ENCODE measurements at places on chromosomes 1 and 21.
A peak's percentile ranks its signal among the peaks of the same experiment; 100 is the strongest.

GRCh38 chr1:44572572-44572879 is 101.8 kb downstream of the TMEM53 start:
- no peak for DNase-seq

DNA sequence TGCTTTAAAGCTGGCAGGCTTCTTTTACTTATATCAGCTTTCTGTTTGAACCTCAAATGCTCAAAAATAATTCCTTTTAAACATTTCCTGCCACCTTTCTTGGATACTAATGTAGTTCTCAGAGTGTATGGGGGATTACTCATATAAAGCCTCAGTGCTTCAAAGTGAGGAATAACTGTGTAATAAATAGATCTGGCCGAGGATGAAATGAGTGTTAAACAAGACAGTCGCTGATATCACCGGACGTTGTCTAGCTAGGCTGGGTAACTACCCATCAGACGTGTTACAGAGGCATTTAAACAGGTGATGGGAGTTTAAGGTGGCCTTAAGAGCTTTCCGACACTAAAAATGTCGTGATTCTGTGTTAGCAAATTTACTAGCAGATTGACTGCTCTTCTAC is 53.1 kb downstream of the VANGL2 start:
- no peak for DNase-seq

DNA sequence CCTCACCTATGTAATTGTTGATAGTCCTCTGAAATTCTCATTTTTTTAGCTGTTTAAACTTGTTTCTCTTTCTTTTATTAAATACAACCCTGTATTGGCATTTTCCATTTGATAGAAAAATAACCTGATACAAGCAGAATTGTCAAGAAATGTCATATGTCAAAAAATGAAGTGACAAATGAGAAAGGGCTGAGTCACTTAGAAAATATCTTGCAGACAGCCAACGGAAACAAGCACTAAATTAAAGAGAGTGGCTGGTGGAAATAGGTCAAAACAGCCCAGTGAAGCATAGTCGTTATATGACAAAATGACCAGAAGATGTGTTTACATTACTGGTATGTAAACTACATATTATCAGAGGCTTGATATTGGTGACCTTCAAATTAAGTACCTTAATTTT is 484.4 kb downstream of the PLA2G4A start:
- DNase-seq = no peak

GRCh38 chr1:232627645-232628334 is 2.1 kb downstream of the SIPA1L2 start:
- DNase-seq = peak; percentile 62

GRCh38 chr1:204831186-204831585 is 39.5 kb upstream of the NFASC start:
- no peak for DNase-seq

- no peak for DNase-seq
These were observed 36.7 kb upstream of the HAO2 start for GRCh38 chr1:119331915-119332314.

GRCh38 chr1:203660069-203660468 is 33.4 kb downstream of the ATP2B4 start:
- no peak for DNase-seq

- DNase-seq = no peak
These were observed 19.2 kb upstream of the CHIA start for GRCh38 chr1:111271464-111271801.

GRCh38 chr21:38342739-38343138 is 85.9 kb downstream of the KCNJ15 start:
- no peak for DNase-seq

DNA sequence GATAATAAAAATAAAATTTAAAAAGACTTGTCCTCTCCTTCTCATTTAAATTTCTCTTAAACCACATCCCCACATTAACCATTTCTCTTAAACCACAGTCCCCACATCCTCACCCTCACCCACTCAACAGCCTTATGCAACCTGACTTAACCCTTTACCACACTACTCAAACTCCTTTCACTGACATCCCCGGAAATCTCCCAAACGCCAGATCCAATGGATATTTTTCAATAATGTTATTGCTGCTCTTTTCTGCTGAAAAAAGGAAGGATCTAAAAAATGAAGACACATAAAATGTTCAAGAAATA is 54.2 kb upstream of the EEIG2 start:
- peak; percentile 47 for DNase-seq

DNA sequence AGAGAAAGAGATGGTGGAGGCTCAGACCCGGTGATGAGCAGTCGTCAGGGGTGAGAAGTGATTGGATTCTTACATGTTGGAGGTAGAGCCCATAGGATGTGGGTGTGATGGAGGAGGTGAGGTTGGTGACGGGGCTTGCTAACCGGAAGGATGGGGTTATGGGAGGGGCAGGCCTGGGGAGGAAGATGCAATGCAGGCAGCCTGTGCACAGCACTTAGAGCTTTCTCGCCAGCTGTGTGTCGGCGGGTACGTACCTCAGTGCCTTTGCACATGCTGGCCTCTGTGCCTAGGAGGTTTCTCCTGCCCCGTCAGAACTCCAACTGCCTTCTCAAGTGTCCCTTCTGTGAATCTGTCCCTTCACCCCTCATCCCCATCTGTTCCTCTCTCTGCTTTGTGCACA is 2.9 kb upstream of the BSND start:
- peak; percentile 65 for DNase-seq

- no peak for DNase-seq
These were observed 2.2 kb upstream of the LYPD8 start for GRCh38 chr1:248757784-248758195.

GRCh38 chr1:203059485-203059884 is 26.3 kb downstream of the MYOG start:
- no peak for DNase-seq

DNA sequence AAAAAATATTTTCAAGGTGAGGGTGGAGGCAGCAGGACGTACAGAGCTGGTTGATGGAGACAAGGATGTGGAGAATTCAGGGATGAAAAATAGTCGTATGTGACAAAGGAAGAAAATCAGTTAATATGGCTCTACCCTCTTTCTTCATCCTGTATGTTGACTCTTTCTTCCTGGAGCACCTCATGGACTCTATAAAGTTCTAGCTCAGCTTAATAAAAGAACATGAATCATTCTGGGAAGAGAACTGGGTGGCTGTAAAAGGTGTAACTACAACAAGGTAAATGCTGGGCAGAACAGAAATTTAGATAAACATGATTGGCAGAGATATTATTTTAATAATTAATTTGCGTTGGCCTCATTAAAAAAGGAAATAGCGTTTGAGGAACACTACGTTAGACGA is 241.8 kb upstream of the MAP1LC3C start:
- no peak for DNase-seq

GRCh38 chr1:31587720-31588423 is 11.6 kb downstream of the TINAGL1 start:
- peak; percentile 33 for DNase-seq

DNA sequence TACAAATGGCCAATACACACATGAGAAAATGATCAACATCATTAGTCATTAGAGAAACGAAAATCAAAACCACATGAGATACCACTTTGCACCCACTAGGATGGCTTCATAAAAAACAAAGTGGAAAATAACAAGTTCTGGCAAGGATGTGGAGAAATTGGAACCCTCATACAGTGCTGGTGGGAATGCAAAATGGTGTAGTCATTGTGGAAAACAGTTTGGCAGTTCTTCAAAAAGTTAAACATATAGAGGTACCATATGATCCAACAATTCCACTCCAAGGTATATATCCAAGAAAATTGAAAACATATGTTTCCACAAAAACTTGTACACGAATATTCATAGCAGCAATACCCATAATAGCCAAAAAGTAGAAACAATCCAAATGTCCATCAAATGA is 231.6 kb upstream of the CSF3R start:
- DNase-seq = no peak

- no peak for DNase-seq
These were observed 327.0 kb upstream of the NR5A2 start for GRCh38 chr1:199700551-199700950.

DNA sequence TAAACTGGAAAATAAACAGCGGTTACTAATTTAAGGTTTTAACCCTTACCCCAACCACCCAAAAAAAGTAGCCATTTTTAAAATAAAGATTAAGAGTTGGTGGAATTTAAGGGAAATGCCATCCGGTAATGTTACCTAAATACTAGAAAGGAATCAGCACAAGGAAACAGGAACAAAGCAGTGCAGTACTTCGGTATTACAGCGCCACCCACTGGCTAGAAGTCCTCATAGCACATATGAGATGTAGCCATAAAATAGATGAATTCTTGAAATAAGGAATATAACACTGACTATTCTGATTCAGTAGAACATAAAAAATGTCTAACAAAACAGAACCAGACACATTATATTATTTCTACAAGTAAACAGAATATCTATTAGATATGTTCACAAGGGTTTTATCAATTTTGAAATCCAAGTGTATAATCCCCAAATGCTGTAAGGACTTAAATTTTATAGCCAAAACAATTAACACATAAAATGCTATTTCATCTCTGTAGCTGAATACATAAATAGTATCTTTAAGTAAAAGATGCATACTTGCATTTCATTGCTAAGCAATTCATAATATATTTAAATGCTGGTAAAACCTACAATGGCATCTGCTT is 58.8 kb downstream of the FRRS1 start:
- peak; percentile 60 for DNase-seq

- no peak for DNase-seq
These were observed 37.4 kb downstream of the PCAT6 start for GRCh38 chr1:202848191-202848542.

GRCh38 chr1:105172788-105173187 is 1423.1 kb downstream of the AMY1C start:
- DNase-seq = no peak

DNA sequence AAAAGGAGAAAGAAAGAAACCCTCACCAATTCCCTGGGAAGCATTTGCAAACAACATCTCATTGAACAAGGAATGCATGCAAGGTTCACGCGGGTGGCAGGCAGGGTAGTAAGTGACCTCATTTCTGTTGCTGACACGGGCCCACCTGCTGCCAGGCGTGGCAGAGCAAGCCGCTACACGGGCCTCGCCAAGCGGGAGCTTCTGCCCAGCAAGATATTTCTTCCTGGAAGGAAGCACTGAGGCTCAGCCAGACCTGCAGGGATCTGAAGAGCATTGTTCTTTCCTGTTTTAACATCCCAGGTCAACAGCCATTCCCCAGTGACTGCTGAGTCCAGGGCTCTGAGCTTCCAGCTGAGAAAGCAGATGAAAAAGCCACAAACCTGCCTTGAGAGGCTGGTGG is 91.9 kb upstream of the IGSF21 start:
- no peak for DNase-seq

- no peak for DNase-seq
These were observed 53.8 kb downstream of the CRB1 start for GRCh38 chr1:197321811-197322210.

- DNase-seq = no peak
These were observed 10.3 kb upstream of the PHC2 start for GRCh38 chr1:33441088-33441745.

GRCh38 chr1:933603-933940 is 9.8 kb downstream of the SAMD11 start:
- DNase-seq = no peak

- DNase-seq = no peak
These were observed at the start of gene FCRLA for GRCh38 chr1:161706482-161707347. Gene FCRLA (plus strand): TSS chr1:161707229. CDS start chr1:161707265, 36 bp downstream.

- no peak for DNase-seq
These were observed 11.2 kb downstream of the TMEM59 start for GRCh38 chr1:54041806-54042205.

DNA sequence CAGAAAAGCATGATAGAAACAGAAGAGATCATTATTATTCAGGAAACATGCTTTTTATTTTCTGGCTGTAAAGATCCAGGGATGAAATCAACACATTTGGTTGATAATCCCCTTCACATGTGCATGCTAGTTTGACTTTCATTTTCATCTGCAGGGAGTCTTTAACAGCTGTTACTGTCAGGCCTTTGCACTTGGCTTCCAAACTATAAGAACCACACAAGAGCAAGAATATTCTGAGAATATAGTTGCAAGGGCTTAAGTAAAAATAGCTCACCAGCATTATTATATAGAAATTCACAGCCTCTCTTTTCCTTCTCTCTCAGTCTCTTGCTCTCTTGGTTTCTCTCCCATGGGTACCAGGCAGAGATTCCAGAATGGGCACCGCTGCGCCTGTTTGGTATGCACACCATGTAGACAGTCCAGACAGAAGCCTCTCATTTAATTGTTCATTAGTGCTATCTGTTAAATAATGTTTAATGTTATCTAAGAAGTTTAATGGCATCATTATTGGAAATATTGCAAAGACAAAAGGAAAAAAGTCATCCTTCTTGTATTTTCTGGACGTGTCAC is 622.3 kb upstream of the PLXNA2 start:
- no peak for DNase-seq

GRCh38 chr1:153790966-153791647 is 15.9 kb downstream of the SLC27A3 start:
- peak; percentile 46 for DNase-seq

DNA sequence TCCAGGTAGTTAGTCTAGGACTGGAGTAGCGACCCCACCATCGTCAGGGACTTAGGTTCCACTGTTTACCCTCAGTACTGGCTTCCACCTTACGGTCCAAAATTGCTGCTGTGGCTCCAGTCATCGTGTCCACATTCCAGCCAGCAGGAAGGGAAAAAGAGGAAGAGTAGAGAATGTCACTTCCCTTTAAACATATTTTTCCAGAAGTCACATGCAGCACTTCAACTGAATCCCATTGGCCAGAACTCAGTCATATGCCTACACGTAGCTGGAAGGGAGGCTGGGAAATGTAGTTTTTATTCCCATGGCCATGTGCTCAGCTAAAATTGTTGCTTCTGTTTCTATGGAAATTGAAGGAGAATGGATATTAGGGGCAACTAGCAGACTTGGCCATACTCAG is 84.1 kb upstream of the SELENON start:
- DNase-seq = no peak

DNA sequence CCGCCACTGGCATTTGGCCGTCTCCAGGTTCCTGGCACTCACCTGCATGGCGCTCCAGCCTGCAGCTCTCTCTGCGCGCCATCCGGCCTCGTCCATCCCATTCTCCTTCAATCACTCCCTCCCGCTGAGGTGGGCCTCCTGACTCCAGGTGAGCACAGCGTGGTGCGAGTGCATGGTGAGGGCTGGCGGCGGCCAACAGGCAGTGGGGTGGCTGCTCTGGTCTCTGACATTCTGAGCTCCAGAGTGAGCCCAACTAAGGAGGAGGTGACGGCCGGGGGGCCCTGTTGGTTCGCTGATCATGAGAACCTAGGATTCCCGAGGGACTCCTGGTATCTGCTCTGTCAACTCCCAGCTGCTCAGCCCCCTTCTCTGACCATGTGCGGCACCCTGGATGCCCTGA is 130.4 kb downstream of the AJAP1 start:
- no peak for DNase-seq

DNA sequence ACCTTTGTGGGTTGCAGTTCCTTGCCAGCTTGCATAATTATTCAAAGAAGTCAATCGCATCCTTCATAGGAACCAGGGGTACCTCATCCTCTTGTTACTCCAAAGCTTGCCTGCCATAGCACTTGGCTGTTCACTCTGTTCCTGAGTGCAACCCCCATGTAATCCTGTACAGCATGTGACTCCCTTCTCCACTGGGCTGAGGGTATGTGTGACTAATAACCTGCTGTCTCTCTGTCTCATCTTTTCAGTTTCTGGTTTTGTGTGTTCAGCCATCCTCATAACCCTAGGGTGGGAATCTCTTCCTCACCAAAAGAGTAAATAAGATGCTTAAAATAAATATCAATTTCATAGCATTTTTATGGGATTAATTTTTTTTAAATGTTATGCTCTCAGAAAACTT is 351.9 kb downstream of the S1PR1 start:
- DNase-seq = no peak
